ENCODE measurements at places on chromosomes 11 and 22.

DNA sequence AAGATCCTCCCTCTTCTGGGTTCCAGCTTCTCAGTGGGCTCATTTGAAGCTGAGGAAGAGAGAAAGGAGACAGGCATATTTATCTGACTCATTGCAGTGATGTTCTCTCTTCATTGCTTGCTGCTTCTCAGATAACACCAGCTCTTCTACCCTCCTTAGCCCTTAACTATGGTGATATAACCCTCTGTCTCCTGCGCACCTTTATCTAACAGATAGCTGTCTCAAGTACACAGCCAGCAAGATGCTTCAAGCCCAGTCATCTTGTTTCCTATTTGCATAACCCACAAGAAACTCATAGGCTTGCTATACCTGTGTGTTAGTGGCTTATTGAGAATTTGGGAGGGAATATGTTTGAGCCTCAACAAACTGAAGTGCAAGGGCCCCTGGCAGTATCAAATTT is 12.6 kb downstream of the PRSS23 start:
- DNase-seq, result no peak

DNA sequence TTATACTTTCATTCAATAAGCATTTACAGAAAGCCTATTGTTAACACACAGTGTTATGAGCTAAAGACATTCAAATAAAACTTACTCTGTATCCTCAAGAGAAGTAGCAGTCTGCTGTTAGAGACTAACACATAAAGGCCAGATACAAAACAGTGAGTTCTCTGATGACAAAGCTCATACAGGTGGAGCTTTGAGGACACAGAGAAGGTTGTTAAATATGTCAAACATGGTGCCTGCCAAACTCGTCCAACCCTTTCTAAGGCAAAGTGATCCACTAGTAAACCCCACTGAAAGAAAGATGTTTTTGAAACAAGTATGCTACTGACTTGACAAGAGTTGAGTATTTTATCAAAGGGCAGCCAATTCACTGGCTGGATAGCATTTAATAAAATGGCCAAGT is 70.1 kb downstream of the C2CD3 start:
- no peak for DNase-seq

DNA sequence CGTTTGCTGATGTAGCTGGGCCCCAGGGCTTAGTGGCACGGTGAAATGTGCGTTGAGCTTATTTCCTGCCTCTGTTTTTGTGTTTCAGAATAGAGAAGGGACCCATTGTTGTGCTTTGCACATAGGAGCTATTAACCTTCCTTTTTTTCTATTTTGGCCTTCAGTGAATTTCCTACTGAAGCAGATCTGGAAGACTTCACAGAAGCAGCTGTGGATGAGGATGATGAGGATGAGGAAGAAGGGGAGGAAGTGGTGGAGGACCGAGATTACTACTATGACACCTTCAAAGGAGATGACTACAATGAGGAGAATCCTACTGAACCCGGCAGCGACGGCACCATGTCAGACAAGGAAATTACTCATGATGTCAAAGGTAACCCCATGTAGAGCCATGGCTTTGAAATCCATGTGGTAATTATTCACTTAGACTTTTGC is 37.4 kb upstream of the ST14 start:
- no peak for DNase-seq

GRCh38 chr22:23065069-23065451 is 5.3 kb upstream of the GNAZ start:
- no peak for DNase-seq

GRCh38 chr11:129291546-129291945 is 84.1 kb upstream of the BARX2 start:
- DNase-seq, result peak; percentile 39

- DNase-seq, result peak; percentile 28
These were observed 816.9 kb upstream of the CCDC90B start for GRCh38 chr11:84103096-84103495.

GRCh38 chr22:25395915-25396314 is 168.6 kb upstream of the GRK3 start:
- DNase-seq, result no peak

GRCh38 chr11:133988686-133989410 is 32.1 kb upstream of the IGSF9B start:
- DNase-seq, result no peak

GRCh38 chr22:31490496-31490925 is 869 bp upstream of the EIF4ENIF1 start:
- peak; percentile 40 for DNase-seq

Measured in occipital lobe (tissue), 3 donors.